ENCODE measurements at places on chromosomes 6 and 20.

GRCh38 chr6:142898927-142899895, 45.8 kb downstream of the HIVEP2 start:
- no peak for DNase-seq

DNA sequence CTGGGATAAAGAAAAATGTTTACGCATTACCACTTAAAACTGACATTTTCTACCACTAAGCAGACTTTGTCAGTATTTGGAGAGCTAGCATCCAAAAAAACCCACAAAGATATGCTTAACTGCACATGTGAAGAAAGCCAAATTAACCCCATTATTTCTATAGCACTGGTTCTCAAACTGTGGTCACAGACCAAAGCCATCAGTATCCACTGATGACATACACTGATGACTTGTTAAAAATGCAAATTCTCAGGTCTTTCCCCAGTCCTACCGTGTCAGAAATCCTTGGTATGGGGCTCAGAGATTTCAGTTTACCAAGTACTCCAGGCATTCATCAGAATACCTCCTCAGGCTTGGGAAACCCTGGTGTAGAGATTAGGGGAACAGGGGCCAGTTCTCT, 230.2 kb downstream of the PTPRK start:
- DNase-seq: no peak

DNA sequence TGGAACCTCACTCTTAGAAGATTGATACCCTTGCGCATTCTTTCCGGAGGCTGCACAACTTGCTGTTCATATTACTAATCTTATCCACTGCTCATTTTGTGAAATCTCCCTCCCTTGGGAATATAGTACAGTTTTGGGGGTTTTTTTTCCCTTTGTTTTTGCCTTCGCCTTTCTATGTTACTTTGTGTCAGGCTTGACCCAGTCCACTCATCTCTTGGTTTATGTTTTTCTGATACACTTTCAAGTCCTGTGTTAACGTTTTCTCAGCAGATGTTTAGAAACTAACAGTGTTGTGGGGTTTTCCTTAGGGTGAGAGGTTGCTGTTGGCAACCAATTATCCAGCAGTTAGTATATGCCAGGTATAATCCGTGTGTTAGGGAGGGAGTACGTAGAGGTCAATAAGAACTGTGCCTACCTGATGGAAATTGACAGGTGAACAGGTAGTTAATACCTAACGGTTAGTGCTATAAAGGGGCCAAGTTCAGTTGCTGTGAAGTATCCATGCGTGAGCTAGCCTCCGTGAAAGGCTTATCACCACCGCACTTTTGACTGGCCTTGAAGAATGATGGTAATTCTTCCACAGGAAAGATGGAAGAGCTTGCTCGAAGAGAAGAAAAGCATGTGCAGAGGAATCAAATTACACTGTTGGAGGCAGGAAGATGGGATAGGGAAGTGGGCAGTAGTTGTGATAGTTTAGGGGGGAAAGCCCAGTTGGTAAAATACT, 1.4 kb downstream of the NFYA start:
- DNase-seq: no peak

GRCh38 chr6:79231666-79232065, 2.8 kb downstream of the HMGN3 start:
- DNase-seq: no peak

DNA sequence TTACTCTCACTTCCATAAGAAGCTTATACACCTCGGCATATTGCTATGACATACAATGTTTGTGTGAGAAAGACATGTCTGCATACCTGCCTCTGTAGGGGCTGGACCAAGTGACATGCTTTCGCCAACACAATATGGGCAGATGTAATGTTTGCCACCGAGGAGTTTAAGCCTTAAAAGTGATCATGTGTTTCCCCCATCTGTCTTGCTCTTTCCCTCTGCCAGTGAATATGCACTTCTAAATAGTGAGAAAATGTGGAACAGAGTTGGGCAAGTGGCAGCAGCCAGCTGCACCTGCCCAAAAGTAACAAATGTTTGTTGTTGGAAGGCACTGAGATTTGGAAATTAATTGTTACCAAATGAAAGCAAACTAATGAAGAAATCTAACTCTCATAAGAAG, 274.8 kb upstream of the BTBD3 start:
- DNase-seq: no peak

GRCh38 chr6:132780770-132781371, 17.6 kb downstream of the SLC18B1 start:
- no peak for DNase-seq

DNA sequence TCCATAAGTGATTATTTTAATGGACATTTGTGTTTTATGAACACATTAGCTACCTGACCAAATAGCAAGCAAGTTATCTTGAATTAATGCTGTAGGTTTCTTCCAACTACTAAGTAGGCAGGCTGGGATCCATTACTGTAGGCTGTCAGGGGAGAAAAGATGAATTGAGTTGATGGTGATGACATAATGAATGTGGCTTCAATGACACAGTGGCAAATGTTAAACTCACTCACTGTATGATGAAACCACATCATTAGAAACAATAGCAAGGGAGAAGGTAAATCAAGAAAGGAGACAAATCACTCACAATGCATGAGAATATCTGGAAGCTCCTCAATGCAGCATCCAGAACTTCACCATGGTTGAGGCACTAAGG, 529.7 kb upstream of the CITED2 start:
- no peak for DNase-seq

- no peak for DNase-seq
Observed at GRCh38 chr6:99016355-99016754, 68.6 kb upstream of the FBXL4 start.

DNA sequence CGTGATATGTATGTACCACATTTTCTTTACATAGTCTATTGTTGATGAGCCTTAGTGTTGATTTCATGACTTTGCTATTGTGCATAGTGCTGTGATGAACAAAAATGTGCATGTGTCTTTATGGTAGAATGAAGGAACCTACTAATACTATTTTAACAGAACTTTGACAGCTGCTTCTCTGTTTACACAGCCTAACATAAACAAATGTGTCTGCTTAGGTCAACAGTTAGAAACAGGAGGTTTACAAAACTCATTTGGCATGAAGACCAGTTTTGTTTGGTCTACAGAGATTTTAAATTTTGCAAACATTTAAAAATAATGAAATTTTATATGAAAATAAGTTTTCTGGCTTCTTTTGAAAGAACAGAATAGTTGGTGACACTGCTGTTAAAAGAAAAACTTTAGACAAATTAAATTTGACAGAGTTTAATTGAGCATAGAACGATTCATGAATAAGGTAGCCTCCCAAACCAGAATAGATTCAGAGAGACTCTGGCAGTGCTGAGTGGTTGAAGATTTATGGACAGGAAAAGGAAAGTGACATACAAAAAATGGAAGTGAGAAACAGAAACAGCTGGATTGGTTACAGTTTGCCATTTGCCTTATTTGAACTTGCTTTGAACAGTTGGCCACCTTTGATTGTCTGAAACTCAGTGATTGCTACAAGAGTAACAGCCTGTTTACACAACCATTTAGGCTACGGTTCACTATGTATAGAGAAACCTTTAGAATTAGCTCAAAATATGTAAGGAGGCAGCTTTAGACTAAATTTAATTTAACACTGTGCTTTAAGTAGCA, 715.8 kb upstream of the HS3ST5 start:
- no peak for DNase-seq

- peak; percentile 6 for DNase-seq
Observed at GRCh38 chr20:57526087-57526884, 1.3 kb upstream of the CTCFL start.

GRCh38 chr6:47715782-47716181, 17.4 kb downstream of the ADGRF4 start:
- no peak for DNase-seq

GRCh38 chr6:136783021-136783420, 9.3 kb downstream of the MAP3K5 start:
- DNase-seq: no peak

GRCh38 chr6:147054871-147055270, 149.3 kb upstream of the STXBP5 start:
- no peak for DNase-seq

- DNase-seq: no peak
Observed at GRCh38 chr6:150347845-150348244, 21.0 kb upstream of the IYD start.

DNA sequence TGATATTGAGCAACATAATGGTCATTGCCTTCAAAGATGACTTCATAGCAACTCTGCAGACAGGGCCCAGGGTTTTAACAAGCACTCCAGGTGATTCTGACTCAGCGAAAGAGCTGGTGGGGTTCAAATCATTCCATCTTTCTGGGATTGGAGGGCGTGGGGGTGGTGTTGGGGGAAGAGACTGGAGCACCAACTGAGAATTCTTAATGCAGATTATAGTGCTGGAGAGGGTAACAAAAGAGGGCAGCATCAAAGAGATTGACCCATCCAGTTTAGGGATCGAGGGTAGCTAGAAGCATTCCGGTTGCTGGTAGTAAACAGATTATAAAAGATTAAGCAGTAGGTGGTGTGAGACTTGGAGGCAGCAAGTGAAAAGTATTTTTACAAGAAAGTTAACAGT, 15.9 kb downstream of the PFDN4 start:
- no peak for DNase-seq

GRCh38 chr6:12293931-12294807, 4.0 kb downstream of the EDN1 start:
- DNase-seq: no peak

DNA sequence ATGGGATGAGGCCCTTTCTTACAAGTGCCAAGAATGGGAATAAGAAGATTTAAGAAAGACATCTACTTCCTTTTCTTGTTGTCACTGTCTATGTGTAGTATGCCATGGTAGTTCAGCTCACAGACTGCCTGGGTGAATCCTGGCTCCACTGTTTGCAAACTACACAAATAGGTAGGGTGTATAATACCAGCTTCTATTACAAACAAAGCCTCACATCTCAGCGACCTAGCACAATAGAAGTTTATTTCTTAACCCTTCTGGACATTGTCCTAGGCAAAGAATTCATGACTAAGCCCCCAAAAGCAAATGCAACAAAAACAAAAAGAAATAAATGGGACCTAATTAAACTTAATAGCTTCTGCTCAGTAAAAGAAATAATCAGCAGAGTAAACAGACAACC, 74.5 kb downstream of the LINC00237 start:
- no peak for DNase-seq

GRCh38 chr6:49030251-49031020, 432.6 kb downstream of the MMUT start:
- no peak for DNase-seq

GRCh38 chr20:50304923-50305635, 114.4 kb downstream of the CEBPB start:
- no peak for DNase-seq

- no peak for DNase-seq
Observed at GRCh38 chr6:143321491-143322086, 128.9 kb downstream of the ADAT2 start.

DNA sequence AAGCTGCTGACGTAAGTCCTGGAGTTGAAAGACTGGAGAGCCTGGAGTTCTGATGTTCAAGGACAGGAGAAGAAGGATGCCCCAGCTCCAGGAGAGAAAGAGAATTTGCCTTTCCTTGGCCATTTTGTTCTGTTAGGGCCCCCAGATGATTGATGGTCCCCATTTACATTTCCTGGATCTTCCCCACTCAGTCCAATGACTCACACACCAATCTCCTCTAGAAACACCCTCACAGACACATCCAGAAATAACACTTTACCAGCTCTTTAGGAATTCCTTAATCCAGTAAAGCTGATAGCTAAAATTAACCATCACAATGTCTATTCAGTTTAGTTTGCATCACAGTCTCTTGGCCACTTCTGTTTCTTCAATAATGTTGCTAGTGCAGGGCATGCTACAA, 260.2 kb upstream of the IRAK1BP1 start:
- DNase-seq: no peak

DNA sequence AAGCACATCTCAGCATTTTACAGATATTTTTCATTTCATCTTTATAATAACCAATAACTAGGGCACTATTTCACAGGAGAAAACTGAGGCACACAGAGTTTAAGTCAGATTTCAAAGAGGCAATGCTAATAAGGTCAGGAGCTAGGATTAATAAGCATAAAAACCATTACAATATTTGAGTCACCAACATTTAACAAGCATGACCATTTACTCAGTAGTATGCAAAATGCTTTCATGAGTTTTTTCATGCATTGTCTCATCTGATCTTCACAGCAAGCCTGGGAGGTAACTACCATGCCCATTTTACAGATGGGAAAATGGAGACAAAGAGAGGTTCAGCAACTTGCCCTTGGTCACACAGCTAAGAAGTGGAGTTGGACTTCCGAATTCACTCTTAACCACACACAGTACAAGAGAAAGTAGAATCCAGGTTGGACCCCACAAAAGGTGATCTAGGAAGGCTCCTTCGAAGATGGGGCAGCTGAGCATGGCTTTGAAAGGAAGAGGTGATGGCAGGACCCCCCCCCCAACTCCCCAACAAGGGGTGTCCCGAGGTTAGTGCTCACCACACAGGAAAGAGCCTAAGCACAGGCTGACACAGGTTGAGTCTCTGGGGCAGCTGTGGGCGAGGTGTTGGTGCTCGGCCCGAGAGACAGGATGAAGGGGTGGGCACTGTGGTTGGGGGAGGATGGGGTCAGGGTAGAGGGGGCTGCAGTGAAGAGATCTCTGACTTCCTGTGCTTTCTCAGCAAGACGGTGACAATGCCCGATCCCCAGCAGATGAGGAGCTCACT, 108.8 kb downstream of the PREX1 start:
- peak; percentile 68 for DNase-seq

DNA sequence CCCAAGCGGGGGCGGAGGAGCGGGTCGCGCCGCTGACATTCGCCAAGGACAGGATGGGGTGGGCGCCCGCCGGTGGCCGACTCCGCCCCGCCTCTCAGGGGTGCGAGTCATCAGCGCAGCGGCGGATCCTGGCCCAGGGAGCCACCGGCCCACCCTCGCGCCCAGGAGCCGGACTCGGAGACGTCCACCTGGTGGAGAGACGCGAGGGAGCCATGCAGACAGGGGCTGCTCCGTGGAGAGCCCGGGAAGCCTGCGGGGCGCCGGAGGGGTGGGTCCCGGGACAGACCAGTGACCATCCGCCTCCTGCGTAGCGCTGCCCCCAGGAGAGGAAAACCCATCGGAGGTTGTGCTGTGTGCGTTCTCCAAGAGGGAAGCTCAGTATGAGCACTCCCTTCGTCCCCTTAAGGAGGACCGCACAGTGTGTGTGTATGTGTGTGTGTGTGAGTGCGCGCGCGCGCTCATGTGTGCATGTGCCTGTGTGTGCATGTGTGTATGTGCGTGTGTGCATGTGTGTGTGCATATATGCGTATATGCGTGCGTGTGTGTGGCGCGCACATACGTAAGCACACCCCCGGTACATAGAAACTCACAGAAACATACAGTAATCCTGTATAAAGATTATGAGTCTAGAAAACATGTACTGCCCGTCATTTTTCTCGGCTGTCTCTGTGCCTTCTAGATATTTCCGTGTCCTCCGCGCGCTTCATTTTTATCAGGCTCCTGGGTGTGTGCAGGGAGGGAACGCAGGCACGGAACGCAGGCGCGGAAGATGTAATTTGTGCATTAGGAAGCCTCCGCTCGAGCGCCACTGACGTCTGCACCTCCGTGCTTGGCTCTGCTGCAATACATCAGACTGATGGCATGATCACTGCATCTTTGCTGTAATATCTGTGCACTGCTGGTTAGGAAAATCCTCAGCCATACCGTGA, 158.9 kb downstream of the TBXT start:
- DNase-seq: no peak

GRCh38 chr6:145814035-145814500, 527 bp downstream of the FBXO30 start:
- DNase-seq: no peak

GRCh38 chr6:114419175-114419574, 76.4 kb upstream of the HS3ST5 start:
- DNase-seq: no peak
